NCI-H82 (cell line): ENCODE measurements at places on chromosomes 3 and 15.

DNA sequence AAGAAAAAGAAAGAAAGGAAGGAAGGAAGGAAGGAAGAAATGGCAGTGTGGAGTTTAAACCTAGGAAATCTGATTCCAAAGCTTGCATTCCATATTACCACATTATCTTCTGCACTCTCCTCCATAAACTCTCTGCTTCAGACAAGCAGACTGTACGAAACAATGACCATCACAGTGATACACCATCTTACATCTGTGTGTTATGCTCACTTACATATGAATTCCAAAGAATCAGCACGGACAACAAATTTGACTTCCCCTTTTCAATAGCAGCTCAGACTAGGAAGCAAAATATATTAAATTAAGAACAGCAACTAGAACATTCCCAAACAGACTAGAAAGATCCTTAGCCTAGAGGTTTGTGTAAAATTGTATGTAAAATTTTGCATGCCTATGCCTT, 18.0 kb upstream of the PPM1L start:
- no peak for DNase-seq

DNA sequence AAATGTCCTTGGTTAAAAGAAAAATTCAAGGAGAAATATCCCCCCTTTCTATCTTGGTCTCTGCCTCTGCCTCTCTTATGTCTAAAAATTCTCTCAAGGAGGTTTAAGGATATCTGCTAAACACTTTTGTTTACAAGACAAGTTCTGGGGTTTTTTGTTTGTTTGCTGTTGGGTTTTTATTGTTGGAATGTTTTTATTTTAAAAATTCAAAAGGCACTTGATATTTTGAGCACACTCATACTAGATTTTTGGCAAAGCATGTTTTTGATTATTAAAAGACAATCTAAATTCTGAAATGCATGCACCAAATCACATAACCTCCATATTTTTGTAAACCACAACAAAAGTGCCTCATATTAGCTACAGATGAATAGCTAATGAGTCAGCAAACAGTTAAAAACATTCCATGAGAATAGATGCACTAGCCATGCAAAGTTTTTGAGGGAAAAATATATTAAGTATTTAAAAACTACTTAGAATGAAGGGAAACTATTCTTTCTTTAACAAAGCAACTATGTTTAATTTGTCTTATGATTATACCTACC, 84.6 kb downstream of the ZBTB20 start:
- no peak for DNase-seq

- no peak for DNase-seq
Observed at GRCh38 chr3:45816544-45816943, 20.2 kb upstream of the SLC6A20 start.

DNA sequence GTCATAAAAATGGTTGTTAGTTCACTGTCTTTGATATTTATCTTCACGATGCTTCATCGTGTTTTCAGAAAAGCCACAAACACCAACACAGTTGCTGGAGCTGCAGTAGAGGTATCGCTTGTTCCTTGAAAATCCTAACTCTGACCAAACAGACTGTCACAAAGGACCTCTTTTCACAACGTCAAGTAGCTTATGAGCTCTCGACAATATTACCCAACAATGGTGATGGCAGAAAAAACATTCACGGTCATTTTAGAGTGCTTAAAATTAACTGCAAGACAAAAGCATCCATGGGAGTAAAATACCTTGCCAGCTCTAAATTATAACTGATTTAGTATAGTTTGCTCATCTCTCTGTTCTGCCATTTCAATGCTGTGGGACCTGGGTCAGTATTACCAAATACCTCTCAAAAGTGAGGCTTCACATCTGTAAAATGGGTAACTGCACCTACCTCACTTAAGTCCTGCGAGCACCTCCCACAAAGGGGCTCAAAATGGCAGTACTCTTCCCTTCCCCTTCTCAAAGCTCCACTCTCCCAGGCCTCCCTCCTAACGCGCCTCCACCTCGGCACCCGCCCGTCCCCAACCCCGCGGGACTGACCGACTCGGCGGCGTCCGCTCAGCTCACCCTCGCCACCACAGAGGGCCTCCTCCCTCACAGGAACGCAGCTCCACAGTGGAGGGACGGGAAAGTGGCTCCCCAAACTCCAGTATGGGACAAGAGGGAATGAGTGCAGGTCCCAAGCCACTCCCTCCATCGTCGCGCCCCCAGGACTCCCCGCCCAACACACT, 546 bp downstream of the TRIM59 start:
- DNase-seq = no peak

DNA sequence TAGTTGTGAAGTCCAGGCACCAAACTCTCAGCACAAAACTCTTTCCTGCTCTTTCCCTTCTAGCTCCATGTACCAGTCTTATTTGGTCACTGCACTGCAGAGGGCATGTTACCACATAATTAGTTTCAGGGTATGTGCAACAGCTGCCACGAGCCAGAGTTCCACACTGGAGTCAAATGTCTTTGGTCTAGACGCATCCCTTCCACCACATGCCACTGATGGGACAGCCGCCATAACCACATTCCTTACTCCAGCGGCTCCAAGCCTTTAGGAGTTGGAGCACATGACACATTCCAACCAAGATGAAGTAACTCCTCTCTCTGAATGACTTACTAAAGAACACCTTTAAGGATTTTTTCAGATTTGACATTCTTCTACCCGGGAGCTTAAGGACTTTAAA, 153.4 kb downstream of the ERC2 start:
- no peak for DNase-seq

- DNase-seq = no peak
Observed at GRCh38 chr3:49779358-49780079, 6.8 kb downstream of the IP6K1 start.

DNA sequence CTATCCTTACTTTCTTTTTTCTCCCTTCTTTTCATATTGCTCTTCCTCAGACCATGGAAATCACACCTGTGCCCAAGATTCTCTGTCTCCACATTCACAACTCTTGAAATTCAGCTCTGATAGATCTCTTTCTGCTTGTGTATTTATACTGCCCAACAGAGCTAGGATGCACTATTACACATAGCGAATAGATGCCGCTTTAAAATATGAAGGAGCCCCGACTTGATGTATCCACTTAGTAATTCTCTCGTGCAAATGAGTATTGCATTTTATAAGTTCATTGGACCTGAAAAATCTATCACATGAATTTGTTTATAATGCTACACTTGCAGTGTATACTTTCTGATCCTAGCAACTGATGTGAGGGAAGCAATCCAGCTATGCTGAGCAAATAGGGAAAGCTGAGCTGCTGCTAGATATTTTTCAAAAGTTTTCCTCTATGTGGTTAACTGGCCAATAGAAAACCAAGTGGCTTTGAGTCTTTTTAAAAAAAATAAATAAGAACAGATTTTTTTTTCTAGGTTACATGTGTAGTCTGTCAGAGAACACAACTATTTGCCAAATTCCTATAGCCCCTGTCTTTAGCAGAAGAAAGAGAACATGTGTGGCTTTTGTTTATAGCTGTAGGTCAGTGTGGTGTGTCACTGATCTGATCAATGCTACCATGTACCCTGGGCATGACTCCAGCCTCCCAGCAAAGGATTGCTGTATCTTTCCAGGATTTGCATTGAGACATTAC, 64.3 kb upstream of the LEKR1 start:
- no peak for DNase-seq

DNA sequence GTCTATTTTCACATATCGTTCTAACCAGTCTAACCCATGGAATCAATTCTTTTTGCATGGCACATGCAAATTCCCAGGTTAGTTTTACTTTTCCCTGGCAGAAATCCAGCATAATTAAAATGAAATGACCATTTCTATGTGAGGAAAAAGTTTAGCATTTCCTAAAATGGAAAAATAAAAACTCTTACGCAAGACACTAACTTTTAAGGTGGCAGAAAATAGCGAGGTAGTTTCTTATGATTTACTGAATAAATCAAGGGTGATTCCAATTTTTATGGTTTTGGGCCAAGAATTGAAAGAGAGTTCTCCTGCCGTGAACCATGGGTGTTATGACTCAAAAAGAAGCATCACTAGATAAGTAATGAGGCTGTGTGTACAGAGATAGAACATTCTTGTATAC, 32.7 kb upstream of the NR2F2 start:
- no peak for DNase-seq

- peak; percentile 93 for DNase-seq
Observed at GRCh38 chr15:33191591-33191990, 2.9 kb downstream of the FMN1 start.

GRCh38 chr15:70801109-70801508, 37.8 kb upstream of the UACA start:
- no peak for DNase-seq

- DNase-seq = no peak
Observed at GRCh38 chr3:170562080-170562479, 23.8 kb downstream of the SLC7A14 start.

- peak; percentile 72 for DNase-seq
Observed at GRCh38 chr3:151859905-151860304, 13.5 kb upstream of the SUCNR1 start.

GRCh38 chr15:59543721-59544547, 67.6 kb upstream of the GCNT3 start:
- no peak for DNase-seq

DNA sequence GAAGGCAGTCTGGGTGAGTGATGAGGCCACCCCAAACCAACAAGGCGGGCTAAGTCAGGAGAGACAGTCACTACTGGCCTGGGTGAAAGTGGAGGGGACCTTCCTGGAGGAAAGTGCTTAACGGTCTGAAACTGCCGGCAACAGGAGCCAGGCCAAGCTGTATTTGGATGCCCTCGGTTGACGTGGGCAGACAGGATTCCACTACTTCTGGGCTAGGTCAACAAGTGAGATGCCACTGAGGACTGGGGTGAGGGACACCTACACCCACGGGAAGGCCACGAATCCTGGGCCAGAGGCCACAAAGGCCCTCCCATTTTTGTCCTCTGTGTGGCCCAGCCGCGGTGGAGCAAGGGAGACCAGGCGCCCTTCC, 12.3 kb downstream of the SPTBN5 start:
- no peak for DNase-seq

DNA sequence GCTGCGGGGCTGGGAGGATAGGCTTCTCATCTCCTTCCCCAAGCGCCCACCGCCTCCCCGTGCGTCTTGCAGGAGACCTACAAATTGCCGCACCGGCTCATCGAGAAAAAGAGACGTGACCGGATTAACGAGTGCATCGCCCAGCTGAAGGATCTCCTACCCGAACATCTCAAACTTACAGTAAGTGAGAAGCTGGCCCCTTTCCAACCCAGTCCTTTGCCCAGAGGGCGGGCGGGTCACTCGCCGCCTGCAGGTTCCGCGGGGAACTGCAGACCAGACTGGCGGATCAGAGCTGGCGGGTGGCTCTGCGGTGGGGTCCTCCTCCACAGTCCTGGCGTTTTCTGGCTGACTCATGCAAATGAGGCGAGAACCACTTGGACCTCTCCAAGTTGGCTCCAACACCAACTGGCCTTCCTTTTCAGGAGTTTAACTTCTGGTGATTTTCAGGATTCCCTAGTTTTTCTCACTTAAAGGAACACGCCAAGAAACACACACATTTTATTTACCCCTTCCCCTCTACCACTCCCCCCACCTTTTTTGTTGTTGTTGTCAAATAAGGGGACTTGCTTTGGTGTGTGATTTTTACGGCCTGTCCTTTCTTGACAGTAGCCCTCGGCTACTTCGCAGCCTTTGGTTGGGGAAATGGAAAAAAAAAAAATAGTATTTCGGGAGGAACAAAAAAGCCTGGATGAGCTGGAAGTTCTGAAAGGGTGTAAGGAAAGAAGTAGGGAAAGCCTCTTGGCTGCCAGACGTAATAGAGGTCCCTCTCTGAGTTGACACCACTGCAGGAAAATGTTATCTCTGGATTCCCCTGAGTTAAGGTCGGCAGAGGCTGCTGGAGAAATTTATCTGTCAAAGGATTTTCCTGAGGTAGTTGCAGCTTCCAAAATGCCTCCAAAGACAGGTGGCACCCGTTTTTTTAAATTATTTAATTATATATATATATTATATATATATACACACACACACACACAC, 1.3 kb downstream of the BHLHE40 start:
- peak; percentile 91 for DNase-seq

GRCh38 chr3:195150181-195151118, 120.5 kb downstream of the XXYLT1 start:
- no peak for DNase-seq

- no peak for DNase-seq
Observed at GRCh38 chr15:63292771-63293170, 15.4 kb downstream of the APH1B start.

DNA sequence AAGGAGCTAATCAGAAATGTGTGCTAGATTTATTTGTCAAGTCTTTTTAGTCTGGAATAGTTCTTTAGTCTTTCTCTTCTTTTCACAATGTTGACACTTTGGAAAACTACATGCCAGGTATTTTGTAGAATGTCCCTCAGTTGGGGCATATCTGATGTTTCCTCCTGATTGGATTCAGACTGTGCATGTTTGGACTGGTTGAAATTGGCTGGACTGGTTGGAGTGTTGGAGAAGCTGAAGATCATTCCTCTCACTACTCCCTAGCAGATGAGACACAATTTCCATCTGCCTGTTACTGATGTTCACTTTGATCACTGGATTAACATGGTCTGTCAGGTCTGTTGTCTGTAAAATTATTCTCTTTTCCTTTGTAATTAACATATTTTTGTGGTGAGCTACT, 3.7 kb downstream of the NME9 start:
- no peak for DNase-seq

DNA sequence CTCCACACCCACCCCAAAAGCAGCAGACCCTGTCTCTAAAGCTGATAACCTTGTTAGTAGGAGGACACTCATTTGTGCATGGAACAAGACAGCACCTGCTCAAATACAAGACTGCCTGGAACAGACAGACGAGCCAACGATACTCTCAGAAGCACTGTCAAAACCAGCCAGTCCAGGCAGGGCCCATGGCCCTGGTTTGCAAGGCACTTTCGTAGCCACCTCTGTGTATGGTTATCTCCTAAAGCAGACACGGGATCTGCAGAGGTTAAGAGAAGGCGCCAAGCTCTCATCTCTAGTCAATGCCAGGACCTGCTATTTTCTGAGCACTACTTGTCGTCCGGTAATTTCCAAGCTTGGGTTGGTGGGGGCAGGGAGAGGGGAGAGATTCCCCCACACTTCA, 10.5 kb downstream of the NTRK3 start:
- no peak for DNase-seq

DNA sequence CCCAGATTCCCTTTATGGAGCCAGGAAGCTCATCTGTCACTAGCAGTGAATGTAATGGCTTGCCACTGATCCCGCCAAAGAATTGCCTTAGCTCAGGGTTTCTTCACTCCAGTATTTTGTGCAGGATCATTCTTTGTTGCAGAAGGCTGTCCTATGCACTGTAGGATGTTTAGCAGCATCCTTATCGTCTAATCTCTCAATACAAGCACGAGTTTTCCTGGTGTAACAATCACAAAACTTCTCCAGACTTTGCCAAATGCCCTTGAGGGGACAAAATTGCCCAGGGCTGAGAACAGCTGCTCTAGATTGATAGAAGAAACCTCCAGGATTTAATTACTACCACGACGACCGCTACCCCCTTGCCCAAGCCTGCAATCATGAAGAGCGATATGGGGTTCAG, 6.8 kb upstream of the SHQ1 start:
- no peak for DNase-seq

DNA sequence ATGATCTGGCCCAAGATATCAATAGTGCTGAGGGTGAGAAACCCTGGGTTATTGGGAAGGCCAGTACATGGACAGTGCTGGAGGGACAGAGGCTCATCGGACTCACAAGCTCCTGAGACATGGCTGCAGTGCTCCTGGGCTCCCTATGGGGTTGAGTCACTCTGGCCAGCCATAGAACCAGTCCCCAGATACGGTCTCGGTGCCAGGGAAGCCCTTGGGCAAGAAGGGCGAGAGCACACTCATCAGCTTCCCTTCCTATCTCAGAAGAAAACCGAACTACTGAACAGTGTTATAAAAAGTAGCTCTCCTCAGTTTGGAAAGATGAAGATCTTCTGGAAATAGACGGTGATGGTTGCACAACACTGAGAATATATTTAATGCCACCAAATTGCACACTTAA, 34.4 kb downstream of the POC1A start:
- DNase-seq = no peak
